ENCODE measurements at places on chromosomes 6 and 20.

- DNase-seq: no peak
These were observed 3.5 kb downstream of the FOXO3 start for GRCh38 chr6:108564178-108564577.

- no peak for DNase-seq
These were observed 158.5 kb downstream of the SASH1 start for GRCh38 chr6:148501178-148501590.

DNA sequence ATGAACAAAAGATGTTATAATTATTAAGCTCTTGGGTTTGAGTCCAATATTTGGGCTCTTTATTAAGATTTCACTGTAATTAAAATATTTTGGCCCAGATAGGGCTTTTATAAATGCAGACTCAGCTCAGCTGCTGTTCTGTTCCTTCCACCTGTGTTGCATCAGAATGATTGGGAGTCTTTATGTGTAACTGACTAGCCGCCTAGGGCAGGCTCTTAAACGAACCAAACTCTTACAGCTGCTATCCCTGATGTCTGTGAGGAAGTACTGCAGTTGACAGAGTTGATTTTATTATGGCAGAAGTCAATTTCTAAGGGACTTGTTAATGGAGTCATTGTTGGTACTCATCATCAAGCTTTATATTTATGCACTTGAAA lies 144.7 kb downstream of the MYO6 start:
- DNase-seq: no peak

DNA sequence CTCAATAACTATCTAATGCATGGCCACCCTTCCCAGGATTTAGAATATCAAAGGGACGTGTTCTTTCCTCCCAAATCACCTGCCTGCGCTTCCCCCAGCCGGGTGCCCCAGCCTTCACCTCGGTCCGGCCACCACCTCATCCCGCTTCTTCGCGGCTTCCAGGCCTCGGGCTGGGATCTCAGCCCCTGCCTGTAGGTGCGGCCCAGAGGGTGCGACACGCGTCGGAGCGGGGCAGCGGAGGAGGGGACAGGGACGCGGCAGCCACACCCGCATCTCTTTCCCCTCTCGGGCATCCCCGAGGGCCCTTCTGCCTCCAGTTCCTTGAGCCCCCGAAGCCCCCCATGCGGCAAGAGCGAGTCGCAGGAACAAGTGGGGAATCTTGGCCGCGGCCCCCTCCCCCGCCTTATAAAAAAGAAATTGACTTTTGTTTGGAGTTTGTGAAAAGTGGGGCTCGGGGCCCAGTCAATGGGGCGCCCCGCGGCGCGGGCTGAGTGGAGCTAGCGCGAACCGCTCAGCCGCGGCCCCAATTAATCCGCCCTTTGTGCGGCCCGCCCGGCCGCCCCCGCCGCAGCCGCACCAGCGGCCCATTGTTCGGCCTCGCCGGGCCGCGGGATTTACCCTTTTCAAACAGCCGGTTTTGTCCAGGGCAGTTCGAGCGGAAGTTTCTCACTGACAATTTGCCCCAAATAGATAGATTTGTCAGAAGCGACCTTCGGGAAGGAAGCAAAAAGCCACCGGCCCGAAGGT lies 8.4 kb upstream of the NR2E1 start:
- no peak for DNase-seq

DNA sequence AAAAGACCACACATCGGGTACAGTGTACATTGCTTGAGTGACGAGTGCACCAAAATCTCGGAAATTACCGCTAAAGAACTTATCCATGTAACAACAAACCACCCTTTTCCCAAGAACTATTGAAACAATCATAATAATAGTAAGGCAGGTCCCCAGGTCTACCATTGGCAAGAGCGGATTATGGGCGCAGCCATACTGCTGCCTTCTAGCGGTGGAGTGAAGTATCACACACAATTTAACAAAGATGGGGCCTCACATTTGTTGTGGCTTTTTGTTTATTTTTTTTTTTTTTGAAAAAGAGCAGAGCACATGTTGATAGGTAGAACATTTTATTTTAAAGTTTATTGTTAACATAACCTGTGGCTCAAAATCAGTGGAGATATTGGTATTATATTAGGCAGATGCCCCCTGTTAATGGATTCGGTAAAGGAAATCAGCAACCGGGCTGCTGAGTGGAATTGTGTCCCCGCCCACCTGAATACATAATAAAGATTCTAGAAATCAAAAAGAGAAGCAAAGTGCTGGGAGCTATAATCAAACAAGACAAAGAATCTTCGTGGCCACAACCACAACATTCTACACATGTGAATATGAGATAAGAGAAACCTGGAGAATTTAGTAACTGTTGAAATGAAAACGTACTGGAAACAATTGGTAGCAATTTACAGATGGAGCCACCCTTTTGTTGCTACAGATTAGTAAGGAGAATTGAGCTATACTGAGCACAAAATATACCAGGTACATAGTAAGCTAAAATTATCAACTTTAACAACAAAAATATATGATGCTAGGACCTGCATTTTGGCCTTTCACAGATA lies 94.2 kb upstream of the EXOC2 start:
- DNase-seq: no peak

- no peak for DNase-seq
These were observed 4.2 kb downstream of the B3GAT2 start for GRCh38 chr6:70952608-70953165.

- DNase-seq: no peak
These were observed 14.8 kb downstream of the PAQR8 start for GRCh38 chr6:52376763-52377162.

- DNase-seq: peak; percentile 86
These were observed 6.2 kb downstream of the ZBTB2 start for GRCh38 chr6:151385177-151385576.

- DNase-seq: no peak
These were observed 565.0 kb upstream of the ADGRB3 start for GRCh38 chr6:68069921-68070710.

- no peak for DNase-seq
These were observed 989 bp downstream of the FITM2 start for GRCh38 chr20:44309763-44310663.

DNA sequence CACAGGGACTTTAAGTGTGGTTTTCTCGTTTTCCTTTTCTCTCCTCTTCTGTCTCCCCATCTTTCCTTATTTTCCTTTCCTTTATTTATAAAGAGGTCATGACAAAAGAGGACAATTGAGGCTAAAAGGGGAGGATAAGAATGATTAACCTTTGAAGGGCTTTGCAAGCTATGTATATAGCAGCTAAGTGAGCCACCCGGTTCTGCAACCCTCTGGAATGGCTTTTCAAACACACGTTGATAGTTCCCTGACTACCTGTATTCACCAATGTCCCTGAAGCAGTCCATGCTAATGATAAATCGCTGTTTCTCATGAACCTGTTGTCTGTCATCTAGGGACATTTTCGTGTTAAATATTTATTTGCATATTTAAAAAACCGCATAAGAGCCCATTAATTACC lies 124.4 kb upstream of the RALGAPA2 start:
- DNase-seq: no peak

- DNase-seq: no peak
These were observed 27.2 kb downstream of the ERMARD start for GRCh38 chr6:169778646-169779045.

- DNase-seq: no peak
These were observed 51.2 kb upstream of the MRPS10 start for GRCh38 chr6:42268835-42269204.

DNA sequence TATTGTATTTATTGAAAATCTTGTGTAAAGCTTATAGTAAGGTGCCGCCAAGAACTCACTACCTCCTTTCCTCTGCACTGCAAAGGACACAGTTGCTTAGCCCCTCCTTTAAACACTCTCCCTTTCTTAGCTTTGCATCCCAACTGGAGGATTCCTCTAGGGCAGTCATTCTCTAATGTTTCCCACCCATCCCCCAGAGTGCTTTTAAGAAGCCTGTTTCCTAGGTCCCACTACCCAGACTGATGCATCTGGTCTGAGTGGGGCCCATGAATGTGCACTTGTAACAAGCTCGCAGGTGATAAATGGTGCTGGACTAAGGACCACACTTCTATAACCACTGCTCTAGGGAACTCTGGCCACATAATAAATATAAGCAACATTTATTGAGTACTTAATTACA lies 55.2 kb downstream of the B4GALT5 start:
- DNase-seq: peak; percentile 98

GRCh38 chr6:3527651-3527977 lies 70.8 kb upstream of the SLC22A23 start:
- no peak for DNase-seq

GRCh38 chr6:7899101-7899888 lies 11.3 kb downstream of the TXNDC5 start:
- no peak for DNase-seq

- DNase-seq: no peak
These were observed 24.6 kb upstream of the SERPINB1 start for GRCh38 chr6:2866171-2866846.

DNA sequence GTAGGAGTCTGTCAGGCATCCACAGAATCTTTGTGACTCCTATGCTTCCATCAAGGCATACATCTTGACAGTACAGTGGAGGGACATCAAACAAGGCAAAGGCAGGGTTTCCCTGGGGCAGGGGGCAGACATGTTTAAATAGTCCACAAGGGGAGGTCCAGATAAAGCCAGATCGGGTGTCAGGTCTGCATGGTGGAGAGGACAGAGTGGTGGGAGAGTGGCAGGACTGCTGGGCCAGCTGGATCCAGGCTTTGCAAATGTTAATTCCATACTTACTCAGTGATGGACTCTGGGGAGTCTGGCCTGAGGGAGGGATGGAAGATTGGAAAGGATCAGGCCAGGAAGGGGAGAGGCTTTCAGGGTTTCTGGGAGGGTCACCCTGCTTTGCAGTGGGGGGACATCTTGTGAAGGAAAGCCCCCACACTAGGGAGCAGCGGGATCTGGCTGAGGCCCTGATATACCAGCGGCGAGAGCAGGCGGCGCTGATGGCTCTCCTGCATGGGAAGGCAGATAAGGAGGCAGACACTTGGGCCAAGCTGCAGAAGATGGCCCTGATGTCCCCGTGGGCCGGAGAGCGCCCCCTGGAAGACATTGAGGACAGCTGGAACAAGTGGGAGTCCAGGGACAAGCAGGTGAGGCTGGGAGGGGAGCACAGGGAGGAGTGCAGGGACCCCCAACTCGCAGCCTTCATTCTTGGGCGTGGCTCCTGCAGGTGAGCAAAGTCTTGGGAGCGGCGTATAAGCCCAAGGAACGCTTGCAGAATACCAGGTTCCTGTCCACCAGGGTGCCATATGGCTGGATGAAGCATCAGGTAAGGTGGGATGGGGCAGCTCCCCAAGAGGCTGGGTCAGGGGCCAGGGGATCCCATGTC lies 44.6 kb downstream of the SUN5 start:
- DNase-seq: no peak

- no peak for DNase-seq
These were observed 417.3 kb upstream of the ARID1B start for GRCh38 chr6:156359912-156360311.

DNA sequence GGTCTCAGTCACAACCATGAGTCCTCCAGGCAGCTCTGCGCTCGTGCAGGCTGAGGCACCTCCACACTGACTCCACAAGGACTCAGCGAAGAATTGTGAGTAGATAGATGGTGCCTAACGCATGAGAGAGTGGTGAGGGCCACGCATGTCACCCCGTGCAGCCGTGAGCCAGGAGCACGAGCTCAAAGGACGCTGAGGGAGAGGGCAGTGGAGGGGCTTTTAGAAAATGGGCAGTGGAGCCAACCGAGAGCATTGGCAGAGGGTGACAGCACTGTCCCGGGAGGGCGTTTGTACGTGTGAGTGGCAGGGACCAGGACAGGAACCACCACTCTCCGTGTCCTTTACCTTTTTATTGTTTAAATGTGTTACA lies 105.6 kb downstream of the PSMB1 start:
- no peak for DNase-seq

- no peak for DNase-seq
These were observed 27.0 kb upstream of the SSTR4 start for GRCh38 chr20:23007886-23008655.

DNA sequence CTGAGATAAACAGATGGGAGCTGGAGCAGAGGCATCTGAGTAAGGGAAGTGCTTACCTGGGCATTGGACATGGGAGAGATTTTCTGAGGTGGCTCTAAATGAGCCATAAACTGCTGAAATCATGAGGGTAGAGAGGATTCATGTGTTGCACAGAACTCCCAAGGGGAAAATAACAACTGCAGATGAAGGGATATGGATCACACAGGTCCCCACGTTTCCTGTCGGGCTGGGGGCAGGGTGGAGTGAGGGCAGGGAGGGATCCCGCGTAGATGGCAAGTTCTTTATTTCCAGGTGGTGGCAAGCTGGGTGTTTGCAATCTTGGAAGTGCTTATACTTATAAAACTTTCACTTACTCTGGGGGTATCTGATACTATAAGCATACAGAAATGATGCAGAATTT lies 422.6 kb upstream of the FLRT3 start:
- DNase-seq: no peak

GRCh38 chr6:41887331-41887751 lies 7.8 kb downstream of the USP49 start:
- no peak for DNase-seq

- no peak for DNase-seq
These were observed 14.4 kb downstream of the ADRM1 start for GRCh38 chr20:62317167-62317655.

GRCh38 chr20:57698867-57699275 lies 10.9 kb downstream of the PMEPA1 start:
- no peak for DNase-seq

DNA sequence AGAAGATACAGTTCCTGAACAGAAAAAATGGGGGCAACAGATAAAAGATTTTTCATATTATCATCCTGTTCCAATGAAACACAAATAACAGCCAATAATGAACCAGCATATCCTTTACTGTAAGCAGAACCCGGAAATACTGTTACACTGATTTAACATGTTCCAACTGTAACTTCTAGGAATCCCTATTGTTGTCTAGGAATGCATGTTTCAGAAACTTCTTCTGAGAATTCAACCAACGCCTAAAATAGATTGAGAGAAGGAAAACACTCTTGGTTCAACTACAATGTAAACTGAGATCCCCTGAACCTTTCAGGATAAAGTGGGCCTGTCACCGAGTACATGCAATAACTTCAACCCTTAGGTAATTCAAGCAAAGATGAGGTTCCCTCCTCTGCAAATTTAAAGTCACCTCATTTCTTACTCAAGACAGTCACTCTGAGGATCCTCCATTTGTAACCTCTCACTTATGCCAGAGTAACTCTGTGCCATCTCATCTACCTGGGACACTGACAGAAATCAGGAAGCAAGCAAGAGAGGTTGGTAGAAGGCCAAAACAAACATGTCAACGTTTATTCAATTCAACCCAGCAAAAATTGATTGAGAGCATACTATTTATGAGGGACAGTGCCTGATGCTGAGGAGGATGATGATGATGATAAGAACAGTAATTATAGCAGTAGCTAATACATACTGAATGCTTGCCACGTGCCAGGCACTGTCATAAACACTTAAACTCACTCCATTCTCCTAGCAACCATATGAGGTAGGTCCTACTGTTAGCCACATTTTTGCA lies 14.1 kb downstream of the UBE3D start:
- DNase-seq: no peak

- no peak for DNase-seq
These were observed 75.7 kb upstream of the SNX9 start for GRCh38 chr6:157747370-157747769.

DNA sequence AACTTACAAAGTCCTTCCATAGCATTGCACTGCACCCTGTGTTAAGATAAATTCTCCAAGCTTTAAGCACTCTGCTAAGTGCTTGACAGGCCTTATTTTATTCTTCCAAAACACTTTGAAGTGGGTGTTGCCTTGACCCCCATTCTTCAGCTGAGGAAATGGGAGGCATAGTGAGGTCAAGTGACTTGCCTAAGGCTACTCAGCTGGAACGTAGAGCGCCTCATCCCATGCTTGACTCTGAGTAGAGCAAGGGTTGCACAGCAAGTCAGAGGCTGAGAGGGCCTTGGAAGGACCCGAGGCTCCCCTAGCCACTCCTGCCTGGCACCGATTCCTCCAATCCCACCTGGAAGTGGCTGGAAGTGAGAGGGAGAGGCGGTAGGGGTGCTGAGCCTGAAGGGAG lies 19.6 kb upstream of the CSNK2A1 start:
- DNase-seq: no peak
